ENCODE measurements at places on chromosomes 16 and 17.

DNA sequence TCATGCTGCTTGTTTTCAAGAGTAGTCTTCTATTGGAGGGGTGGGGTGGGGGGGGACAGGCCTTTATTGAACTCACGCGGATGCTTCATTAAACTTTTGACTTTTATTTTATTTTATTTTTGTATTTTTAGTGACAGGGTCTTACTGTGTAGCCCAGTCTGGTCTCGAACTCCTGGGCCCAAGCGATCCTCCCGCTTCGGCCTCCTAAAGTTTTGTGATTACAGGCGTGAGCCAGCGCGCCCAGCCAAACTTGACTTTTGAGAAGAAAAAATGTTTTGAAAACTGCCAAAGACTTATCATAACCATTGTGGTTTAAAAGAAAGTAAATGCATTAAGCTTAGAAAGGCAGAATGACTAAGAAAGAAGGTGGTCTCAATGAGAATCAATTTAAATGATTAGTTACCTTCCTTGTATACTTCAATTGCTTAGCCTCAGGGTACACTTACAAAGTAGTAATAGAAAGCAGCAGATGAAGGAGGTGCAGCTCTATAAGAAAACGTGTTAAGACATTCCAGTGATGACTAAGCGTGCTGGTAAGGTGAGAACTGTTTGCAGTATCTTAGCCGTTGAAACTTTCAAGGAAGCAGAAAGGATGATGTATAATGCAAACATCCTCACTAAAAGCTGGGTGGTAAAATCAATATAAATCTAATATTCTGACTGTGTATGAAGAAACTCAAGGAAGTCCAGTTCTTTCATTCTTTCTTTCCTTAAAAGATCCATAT, 1.2 kb downstream of the AP2B1 start:
- no peak for DNase-seq

GRCh38 chr16:85888405-85889331, 10.3 kb upstream of the IRF8 start:
- DNase-seq: no peak

DNA sequence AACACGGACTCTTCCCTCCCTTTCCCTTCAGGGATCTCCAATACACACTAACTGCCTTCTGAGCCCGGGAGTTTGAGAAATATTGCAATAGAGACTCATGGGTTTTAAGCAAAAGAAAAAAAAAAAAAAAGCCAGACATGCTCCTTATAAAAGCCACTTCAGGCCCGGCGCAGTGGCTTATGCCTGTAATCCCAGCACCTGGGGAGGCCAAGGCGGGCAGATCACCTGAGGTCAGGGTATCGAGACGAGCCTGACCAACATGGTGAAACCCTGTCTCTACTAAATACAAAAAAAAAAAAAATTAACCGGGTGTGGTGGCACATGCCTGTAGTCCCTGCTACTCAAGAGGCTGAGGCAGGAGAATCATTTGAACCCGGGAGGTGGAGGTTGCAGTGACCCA, 2.4 kb upstream of the HEXD start:
- DNase-seq: no peak

DNA sequence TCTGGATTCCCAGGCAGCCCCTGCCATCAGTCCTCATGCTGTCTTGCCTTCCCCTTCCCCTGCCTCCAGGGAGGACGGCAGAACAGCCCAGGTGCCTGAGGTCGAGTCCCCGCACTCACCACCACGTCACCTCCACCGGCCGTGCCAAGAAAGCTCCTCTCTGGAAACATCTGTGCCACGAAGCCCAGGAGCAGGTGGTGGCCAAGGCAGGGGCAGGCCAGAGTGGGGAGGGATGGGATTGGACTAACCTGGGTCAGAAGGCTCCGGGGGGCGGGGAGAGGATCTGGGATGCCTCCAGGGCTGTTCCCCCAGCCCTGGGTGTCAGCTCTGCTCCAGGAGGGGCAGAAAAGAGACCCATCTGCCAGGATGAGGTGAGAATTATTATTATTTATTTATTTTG, 7.4 kb upstream of the DPEP1 start:
- no peak for DNase-seq

- DNase-seq: no peak
Measured at GRCh38 chr16:78608305-78608776, 508.9 kb downstream of the WWOX start.

GRCh38 chr16:27795992-27796614, 246.2 kb downstream of the KATNIP start:
- no peak for DNase-seq

GRCh38 chr16:53083119-53083518, 28.3 kb downstream of the CHD9 start:
- no peak for DNase-seq

- no peak for DNase-seq
Measured at GRCh38 chr17:58974354-58974753, 132.3 kb downstream of the TRIM37 start.

DNA sequence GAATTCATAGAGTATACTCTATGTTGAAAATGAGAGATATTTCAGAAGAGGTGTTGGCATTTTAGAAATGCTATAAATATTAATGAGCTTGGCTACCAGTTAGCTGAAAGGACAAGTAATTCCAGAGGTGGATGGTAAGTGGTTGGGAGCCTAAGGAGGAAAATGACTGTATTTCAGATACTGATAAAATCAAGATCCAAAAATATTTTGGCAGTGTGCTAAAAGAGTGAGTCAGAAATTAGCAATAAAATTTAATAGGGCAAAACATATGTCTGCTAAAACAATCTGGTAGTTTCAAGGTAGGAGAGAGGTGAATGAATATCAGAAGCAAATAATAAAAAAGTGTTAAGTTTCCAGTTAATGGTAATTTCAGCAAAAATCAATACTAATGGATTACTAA, 1287.9 kb downstream of the CDH8 start:
- DNase-seq: no peak

GRCh38 chr16:25065899-25066298, 45.6 kb upstream of the LCMT1 start:
- DNase-seq: no peak

- DNase-seq: no peak
Measured at GRCh38 chr16:10077861-10078260, 104.4 kb downstream of the GRIN2A start.

- no peak for DNase-seq
Measured at GRCh38 chr16:24729951-24730815, 732 bp downstream of the TNRC6A start.

- no peak for DNase-seq
Measured at GRCh38 chr16:87960852-87961251, 9.6 kb downstream of the BANP start.

- no peak for DNase-seq
Measured at GRCh38 chr17:40306395-40306794, 2.6 kb upstream of the RARA start.
